ENCODE measurements at places on chromosomes 16 and 17. TPM values are rescaled to one million over a fixed set of nuclear protein-coding genes. Genes with fewer than 3 reads are reported as not detected.

GRCh38 chr16:30921748-30922419 lies 1.5 kb upstream of the FBXL19 start:
- peak; percentile 84 for DNase-seq

Gene VPS9D1
- 7.6 TPM for total RNA-seq

- no peak for DNase-seq
Measured at GRCh38 chr17:19424934-19425868, 14.2 kb downstream of the RNF112 start.

- peak; percentile 29 for DNase-seq
Measured at GRCh38 chr17:81821603-81822311, 11.3 kb downstream of the MCRIP1 start.

Gene MT4
- not detected for total RNA-seq

Gene PROCA1
- total RNA-seq = 2.4 TPM

Gene ZNF624
- 3.7 TPM for total RNA-seq

- DNase-seq = peak; percentile 13
Measured at GRCh38 chr17:33266611-33267010, 26.5 kb downstream of the ASIC2 start.

GRCh38 chr17:79741751-79742588 lies 11.2 kb downstream of the ENPP7 start:
- DNase-seq = peak; percentile 67

DNA sequence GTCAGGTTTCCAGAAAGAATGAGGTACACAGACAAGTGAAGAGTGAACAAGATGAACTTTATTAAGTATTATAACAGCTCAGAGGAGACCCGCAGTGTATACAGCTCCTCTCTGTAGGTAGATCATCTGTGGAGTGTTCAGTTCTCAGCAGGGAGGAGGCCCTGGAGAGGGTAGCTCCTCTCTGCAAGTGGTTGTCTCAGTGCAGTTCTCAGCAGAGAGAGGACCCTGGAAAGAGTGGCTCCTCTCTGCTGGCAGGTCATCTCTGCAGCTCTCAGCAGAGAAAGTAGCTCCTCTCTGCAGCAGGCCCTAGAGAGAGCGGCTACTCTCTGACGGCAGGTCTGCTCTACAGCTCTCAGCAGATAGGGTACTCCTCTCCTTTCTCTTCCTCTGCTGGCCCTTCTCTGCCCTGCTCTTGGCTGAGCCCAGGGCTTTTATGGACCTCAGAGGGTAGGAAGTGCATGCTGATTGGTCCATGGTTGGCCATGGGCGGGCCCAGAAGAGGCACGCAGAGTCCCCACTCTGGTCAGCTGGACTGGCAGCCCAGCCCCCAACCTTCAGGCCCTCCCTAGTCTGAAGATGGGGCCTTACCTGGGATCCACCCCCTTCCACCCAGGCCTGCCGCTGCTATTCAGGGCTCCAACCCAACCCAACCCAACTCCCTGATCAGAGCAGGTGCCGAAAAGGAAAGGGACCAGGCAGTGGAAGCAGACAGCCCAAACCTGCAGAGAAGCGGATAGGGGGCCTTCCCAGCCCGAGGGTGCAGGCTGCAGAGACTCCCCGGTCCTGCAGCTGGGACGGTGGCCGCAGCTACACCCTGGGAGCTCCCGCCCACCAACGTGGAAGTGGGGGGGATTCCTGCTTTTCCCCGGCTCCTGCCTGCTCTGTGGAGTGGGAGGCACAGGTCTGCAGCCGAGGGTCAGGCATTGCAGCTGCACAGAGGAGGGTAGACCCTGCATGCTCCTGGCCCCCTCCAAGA lies 18.5 kb upstream of the DNAJA2 start:
- no peak for DNase-seq

DNA sequence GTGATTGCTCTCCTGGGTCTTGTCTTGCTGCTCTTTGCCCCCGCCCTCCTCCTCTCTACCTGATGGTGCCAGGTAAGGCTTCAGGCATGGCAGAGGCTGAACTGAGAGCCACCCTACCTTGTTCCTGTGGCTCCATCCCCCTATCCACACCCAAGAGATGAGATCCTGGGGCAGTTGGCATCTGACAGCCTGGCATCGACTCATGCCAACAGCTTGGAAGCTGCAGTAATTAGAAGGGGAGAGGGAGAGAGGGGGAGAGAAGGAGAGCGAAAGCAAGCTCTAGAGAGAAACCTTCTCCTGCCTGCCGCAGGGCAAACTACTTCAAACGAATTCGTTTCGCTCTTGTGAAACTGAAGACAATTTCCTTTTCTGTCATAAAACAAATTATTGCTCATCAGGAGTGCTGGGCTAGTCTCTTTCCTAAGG lies 13.8 kb upstream of the SP6 start:
- no peak for DNase-seq

GRCh38 chr16:10740000-10740844 lies 3.4 kb upstream of the NUBP1 start:
- DNase-seq = no peak

GRCh38 chr17:55384643-55385232 lies 36.9 kb downstream of the MMD start:
- DNase-seq = no peak

Gene DCAF7
- 18.7 TPM for total RNA-seq

DNA sequence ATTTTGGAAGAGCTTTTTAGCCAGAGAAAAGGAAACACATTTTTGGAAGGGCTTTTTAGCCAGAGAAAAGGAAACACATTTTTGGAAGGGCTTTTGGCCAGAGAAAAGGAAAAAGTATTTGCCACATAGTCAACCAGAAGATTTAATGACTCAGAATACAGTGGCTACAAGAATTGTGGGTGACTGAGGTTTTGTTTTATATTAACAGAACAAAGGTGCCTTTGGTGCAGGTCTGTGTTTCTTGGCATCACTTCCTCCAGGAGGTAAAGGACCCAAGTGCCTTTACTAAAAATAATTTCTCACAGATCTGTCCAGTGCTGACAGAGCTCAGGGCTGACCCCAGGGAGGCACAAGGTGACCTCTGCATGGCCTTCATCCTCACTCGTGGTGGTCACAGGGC lies 363.1 kb downstream of the CA10 start:
- DNase-seq = no peak

DNA sequence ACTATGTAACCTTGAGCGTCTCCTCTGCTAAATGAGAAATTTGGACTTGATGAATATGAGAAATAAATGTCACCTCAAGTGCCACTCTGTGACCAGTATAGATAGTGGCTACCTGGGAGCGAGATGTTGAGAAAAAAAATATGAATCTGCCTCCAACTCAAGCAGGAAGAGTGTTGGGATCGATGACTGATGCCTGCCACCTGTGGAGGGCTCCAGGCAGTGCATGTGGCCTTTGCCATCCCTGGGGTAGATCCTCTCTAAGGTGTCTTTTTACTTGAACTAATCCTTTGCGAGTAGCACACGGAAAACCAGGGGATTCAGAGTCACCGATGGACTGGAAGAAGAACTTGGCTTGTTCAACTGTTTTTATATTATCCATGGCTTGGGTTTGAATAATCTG lies 9.4 kb downstream of the CCDC182 start:
- DNase-seq = no peak

DNA sequence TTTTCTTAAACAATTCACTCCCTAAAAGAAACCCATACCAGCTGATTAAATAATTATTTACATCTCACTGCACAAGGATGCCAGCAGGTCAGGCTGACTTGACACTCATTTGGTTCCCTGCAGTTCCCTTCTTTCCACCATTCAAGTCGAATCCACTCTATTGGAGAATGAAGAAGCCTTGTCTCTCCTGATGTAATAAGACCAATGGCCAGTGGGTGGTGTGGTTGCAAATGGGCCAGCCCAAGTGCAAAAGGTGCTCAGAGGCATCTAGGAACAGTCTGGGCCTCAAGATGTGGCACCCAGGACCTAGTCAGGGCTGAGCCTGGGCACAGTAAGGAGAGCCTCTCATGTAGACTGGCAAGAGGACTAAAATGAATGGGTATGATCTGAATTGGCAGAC lies 9.3 kb downstream of the C16orf78 start:
- no peak for DNase-seq

DNA sequence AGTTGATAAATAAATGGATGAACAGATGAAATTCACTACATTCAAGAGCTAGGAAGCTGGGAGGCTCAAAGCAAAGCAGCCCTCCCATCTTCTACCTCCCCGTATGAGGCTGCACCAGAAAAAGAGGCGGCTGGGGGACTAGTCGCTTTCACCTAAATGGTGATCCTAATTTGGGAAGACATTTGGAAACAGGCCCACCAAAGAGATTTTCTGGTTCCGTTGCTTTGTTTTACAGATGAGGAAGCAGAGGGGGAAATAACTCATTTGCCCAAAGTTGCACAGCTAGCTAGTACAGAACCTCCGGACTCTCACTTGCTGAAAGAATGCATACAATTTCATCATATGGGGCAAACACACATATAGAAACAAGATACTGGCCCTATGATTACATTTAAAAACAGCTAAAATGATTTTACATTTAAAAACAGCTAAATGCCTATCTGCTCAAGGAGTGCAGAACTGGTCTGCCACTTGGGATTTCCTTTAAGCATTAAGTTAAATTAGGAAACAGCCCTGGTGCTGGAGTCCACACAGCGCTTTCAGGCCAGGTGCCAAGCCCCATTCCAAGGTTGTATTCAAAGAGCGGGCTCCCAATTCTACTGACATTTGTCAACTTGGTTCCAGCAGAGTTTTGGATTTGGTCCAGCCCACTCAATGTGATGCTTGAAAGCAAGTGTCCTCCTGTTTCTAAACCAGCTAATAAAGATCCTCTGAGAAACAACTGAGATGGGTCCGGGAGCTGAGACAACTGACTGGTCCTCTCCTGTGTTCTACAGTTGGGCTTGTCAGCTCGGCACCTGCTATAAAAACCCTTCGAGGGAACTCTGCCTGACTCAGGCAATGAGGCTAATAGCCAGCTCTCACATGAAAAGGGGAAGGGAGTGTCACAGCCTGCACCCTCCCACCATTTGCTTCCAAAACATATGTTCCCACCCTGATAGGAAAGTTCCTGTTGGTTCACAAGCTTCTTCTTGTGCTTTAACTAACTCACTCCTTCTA lies 11.7 kb downstream of the ERN1 start:
- peak; percentile 84 for DNase-seq

- peak; percentile 37 for DNase-seq
Measured at GRCh38 chr17:77148077-77148939, 7.5 kb downstream of the SEC14L1 start.

Gene SHPK
- 41.2 TPM for total RNA-seq

All from G401 (cell line).